ENCODE measurements at places on chromosomes 11 and 22.

- DNase-seq: peak; percentile 96
Observed at GRCh38 chr11:14073849-14074476, 111.4 kb downstream of the SPON1 start.

DNA sequence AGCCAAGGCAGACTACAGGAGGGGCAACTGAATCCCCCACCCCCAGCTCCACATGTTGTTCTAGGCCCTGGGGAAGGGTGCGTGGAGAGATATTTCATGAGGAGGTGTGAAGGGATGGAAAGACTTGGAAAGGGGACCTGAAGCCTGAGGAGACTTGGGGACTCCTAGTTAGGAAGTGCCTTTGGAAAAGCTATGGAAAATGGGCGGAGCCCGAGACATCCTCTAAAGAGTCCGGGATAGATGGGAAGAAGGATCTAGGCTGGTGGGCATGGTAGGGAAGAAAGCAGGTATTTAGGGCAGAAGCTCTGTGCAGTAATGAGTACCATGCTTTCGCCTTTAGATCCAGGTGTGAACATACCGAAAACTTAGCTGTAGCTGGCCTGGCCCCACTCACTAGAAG is 15.0 kb upstream of the CYP2R1 start:
- no peak for DNase-seq

GRCh38 chr11:6319704-6320410 is 444 bp downstream of the CAVIN3 start:
- DNase-seq: peak; percentile 96

DNA sequence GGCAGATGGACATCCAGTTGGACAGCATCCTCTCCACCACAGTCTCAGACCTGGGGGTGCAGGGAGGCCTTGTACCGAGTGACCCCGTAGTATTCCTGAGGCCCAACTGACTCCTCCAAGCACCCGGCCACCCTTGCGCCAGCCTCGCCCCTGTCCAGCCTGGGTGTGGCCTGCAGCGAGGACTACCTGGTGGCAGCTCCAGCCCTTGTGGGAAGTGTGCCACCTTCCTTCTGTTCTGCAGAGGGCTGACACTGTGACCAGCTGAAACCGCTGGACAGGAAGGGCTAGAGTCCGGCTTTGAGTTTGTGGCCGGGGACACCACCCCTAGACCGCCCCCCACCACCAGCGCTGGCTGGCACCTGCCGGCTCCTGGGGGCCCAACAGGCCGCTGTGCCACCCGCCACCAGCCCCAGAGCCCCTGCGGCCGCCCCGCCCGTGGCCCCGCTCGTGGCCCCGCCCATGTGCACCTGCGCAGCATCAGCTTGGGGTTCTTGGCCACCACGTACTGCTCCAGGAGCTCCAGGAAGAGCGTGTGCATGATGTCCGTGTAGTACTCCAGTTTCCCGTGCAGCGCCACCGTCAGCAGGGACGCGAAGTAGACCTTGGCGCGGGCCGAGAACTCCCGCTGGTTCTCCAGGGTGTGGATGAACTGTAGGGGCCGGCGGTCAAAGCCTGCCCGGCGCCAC is 10.0 kb upstream of the MAPK11 start:
- no peak for DNase-seq

- DNase-seq: no peak
Observed at GRCh38 chr22:21975273-21975672, 7.3 kb downstream of the TOP3B start.

Measured in AG10803 (cell line).